Amniotic stem cell (primary cell): ENCODE measurements at places on chromosomes 5 and 9.

DNA sequence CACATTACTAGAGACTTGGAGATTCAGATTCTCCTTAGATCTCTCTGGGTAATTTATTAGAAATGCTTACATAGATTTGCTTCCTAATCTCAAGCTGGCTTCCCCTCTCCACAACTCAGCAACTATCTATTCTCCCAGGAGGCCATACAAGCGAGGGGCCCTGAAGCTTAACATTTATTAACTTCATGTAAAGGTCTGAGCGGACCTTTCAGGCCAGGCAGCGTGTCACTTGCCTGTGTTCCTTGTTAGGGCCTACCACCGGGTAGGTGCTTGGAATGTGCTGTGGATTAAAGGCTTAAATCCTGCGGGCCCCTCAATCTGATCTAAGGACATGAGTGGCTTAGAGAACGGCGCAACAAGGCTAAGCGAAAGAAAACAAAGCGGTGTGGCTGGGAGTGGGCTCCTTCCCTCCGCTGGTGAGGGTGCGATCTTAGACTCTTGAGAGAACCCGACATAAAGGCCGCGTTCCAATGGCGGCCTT is 712 bp upstream of the HSPA4 start:
- DNase-seq: no peak

DNA sequence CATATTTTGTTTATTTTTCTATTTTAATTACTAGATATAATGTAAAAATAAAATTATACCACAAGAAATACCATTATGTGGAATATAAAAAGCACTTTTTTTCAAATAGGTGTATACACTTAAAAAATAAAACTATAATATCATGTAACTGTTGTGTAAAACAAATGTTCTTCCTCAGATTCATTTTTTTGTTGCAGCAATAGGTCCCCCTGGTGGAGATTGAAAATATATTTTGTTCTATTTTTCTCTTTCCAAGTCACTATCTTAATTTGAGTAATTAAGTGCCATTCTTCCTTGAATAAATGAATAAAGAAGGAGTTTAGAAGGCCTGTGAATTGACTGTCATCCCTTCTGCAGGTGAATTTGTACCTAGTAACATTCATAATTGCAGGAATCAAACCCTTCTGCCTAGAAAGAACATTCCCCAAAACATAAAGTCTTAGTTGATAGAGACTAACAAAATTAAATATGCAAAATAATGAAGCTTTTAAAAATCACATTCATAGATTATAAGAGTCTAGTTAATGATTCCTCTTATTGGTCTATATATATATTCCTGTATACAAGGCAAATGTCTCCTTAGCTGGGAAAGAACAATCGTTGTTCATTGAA is 23.4 kb downstream of the CETN3 start:
- DNase-seq: no peak

GRCh38 chr5:142924135-142924883 is 154.1 kb downstream of the ARHGAP26 start:
- no peak for DNase-seq

GRCh38 chr9:17059465-17059864 is 75.4 kb upstream of the CNTLN start:
- no peak for DNase-seq

- no peak for DNase-seq
Observed at GRCh38 chr5:170437621-170438375, 48.6 kb upstream of the KCNMB1 start.

DNA sequence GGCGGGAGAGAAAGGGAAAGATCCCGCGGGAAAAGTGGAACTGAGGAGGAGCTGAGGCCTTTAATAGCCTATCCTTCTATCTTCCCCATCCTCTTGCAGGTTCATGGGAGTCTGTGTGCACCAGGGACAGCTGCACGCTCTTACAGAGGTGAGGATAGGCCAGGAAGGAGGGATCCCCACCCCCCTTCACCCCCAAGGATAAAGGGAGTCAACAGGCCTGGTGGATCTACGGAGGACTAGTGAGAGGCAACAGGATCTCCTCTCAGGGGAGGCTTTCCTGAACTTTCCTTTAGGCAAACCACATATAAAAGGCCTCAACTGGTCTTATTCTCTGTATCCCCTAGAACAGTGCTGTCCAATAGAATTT is 1.1 kb downstream of the TESK1 start:
- no peak for DNase-seq
